ENCODE measurements at places on chromosomes 16 and 17.

GRCh38 chr17:17897442-17897841, 60.7 kb upstream of the SREBF1 start:
- no peak for DNase-seq

- no peak for DNase-seq
Measured at GRCh38 chr16:345772-346171, 6.8 kb downstream of the AXIN1 start.

DNA sequence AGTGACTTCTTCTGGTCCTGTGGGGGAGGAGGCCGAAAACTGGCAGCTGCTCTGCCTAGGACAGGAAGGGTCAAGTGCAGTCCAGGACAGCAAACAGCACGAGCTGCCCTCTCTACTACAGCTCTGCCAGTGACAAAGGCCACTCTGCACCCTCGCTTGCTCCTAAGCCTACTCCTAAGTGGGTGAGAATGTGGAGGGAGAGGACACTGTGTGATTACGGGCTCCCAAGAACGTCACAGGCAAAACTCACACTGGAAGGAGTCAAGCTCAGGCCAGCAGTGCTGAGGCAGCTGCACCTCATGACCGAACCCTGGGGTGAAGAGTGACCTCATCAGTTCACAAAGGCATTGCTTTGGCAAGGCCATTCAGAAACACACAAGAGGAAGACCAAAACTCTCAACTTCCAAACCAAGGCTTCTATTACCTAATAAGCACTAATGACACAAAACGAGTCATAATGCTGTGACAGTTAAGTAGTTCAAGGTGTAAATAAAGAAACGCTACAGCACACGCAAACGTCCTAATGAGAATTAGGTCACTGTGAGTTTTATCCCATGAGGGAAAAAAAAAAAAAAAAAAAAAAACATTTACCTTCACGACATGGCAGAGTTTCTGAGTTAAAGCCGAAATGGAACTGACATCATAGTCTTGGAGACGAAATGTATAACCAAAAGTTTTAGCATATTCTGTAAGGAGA, 35.1 kb downstream of the MARF1 start:
- DNase-seq: no peak

DNA sequence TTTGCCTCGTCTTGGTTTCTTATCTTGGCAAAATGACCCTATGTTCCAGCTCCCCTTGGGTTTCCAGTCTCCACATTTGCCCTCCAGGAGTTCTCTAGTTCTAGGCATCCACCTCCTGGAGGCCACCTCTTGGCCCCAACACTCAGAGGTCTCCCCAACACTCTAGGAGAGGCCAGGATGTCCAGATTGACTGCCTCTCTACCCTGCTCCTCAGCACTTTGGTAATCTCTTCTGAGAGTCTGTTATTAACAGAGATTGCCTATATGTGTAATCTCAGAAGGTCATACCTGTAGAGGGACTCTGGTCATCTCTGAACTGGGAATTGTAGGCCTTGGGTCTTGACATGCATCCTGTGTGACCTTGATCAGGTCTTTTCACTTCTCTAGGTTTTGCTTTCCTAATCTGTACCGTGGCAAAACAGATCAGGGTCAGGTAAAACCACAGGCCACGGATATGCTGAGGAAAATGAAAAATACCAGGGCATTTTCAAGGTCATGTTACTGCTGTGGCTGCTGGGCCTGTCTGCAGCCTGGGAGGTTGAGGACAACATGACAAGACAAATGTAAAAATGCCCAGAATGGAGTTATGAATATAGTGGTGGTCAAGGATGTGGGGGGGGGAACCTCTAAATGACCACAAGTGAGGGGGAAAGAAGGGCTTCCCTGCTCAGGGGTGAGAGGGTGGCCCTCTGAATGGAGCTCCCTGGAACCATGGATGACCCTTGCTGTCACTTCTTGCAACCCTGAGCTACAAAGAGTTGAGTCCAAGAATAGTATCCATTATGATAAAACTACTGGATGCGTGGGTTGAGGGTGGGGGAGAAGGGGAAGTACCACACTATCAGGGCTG, 5.0 kb upstream of the CCL4L2 start:
- DNase-seq: no peak
